Stimulated activated CD8-positive, alpha-beta memory T cell treated with anti-CD3 and anti-CD28 coated beads, Interleukin-7, amount 100 ng/mL, for 4 hours (primary cell): ENCODE measurements at places on chromosomes 6 and 20.

- DNase-seq, result no peak
Observed at GRCh38 chr6:166763606-166764472, 136.8 kb upstream of the RPS6KA2 start.

GRCh38 chr6:142929751-142930358 is 15.1 kb downstream of the HIVEP2 start:
- no peak for DNase-seq

GRCh38 chr20:6123649-6124014 is 802 bp upstream of the FERMT1 start:
- DNase-seq, result no peak

DNA sequence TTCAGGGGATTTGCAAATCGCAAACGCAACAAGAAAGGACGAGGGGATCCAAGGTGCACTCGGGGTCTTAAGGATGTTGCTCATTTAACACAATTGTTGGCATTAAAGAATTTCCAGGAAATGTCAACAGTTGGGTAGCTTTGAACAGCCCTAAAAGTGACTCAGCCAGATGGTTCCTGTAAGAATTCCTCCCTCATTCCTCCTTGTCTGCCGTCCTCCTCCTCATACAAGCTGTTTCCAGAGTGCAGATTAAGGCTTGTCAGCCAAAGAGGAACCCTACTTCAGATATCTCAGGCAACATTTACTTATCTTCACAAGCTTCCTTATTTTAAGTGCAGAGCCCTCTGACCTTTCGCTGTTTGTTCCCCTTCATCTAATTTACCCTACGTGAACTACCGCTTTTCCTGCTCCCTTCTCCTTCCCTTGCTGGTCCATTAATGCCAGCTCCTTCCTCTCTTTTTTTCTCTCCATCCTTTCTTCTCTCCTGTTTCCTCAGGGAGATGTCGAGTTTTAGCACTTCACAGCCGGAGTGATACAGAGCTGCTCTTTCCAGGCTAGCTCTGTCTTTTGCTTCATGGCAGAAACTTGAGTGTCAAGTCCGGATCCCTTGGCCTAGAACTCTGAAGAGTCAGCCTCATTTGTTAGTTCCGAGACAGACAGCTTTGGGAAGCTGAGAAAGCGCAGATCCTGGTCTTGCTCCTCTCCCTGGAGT is 26.1 kb upstream of the TBC1D7 start:
- no peak for DNase-seq

DNA sequence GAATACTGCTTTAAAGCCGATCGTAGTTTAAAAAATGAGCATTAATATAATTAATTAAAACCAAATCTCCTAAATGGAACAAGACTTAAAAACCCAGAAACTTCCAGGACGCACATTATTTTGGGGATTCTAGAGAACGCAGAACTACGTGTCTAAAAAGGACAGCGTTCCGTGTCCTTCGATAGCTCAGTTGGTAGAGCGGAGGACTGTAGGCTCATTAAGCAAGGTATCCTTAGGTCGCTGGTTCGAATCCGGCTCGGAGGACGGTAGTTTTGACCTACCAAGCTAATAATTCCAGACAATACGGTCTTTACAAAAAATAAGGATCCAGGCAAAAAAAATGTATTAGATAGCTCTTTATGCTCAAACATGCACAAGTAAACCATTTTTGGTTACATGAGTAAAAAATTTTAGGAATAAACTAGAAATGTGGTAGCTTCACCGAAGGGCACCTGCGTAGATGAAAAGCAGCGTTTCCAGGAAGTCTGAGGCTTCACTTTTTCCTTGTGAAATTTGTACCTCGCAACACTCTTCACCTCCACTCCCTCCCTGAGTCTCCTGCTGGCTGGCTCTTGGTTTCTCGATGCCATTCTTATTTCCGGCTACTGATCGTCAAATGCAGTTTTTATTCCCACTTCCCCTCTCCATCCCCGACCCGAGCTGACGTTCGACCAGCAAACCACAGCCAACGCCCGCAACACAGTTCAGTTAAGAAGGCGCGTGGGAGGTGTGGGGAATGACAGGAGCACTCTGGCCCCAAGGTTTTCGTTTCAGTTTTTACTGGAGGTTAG is 19.6 kb upstream of the ABT1 start:
- DNase-seq, result peak; percentile 37

- no peak for DNase-seq
Observed at GRCh38 chr6:136737871-136738691, 54.2 kb downstream of the MAP3K5 start.

GRCh38 chr20:47740121-47740861 is 45.0 kb downstream of the SULF2 start:
- no peak for DNase-seq
